ENCODE measurements at places on chromosomes 5 and 9.

- DNase-seq: no peak
Measured at GRCh38 chr5:169183576-169183975, 117.4 kb downstream of the SLIT3 start.

GRCh38 chr9:131815970-131816873, 76.3 kb upstream of the RAPGEF1 start:
- no peak for DNase-seq

GRCh38 chr9:98067184-98067583, 10.7 kb downstream of the NANS start:
- DNase-seq: no peak

- no peak for DNase-seq
Measured at GRCh38 chr5:82259172-82259800, 18.9 kb downstream of the RPS23 start.

DNA sequence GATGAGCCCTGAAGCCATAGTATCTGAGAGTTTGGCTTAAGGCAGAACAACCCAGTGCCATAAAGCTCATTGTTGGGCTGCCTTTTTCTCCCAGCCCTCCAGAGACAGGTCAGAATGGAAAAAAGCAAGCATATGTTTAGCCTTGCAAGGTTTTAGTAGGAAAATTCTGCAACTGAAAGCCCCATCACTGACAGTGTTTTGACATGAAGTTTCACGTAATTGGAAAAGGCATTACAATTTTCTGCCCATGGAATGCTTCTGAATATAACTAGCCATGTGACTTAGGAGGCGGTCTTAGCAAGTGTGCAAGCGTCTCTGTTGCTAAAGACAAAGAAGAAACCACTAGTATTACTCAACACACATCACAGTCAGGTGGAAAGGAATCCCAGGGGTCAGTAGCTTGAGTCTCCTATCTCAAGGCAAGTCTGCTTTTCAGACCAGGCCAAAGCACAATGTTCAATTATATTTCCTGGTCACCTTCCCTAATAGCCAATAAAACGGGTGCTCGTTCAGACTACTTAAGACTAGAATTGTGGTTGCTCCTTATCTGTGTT, 117.6 kb downstream of the CARTPT start:
- DNase-seq: no peak

DNA sequence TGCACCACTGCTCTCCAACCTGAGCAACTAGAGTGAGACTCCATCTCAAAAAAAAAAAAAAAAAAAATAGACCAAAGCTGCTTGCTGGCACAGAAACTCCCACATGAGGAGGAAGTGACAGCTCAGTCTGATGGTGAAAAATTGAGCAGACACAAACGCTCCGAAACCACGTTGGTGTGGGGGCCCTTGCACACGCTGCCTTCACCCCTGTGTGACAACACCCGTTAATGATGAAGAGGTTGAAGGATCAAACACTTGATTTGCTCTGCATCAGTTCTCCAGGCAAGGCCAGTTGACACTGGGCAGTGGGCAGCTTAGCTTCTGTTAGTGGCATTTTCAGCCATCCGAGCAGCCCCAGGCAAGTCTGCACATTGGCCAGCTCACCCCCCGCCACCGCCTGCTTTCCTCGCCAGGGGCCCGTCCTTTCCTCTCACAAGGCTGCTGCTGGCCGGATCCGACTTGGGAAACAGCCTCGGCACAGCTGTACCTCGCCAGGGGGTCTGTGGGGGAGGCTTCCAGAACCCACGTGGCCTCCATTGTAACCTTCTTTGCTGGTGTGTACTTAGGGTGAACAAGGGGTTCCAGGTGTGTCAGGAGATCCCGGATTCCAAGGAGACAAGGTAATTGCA, 79.8 kb downstream of the COL27A1 start:
- no peak for DNase-seq

DNA sequence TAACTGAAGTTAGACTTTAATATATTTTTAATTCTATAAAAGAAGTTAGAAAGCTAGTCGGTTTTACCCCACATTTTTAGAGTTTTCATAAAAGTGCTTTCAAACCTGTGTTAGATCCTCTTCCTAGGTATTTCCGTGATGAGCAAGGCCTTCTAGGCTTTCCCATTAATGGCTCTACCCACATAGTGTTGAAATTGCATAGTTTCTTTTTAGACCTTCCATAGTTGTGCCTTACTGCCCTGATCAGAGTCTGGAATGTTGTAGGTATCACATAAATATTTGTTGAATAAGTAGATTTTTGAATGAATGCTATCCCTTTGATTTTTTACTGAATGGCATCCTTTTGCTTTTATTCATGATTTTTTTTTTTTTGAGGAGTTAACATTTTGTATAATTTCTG, 45.3 kb upstream of the GPR21 start:
- no peak for DNase-seq

GRCh38 chr5:96146675-96147074, 185.0 kb upstream of the ELL2 start:
- DNase-seq: peak; percentile 9

- DNase-seq: no peak
Measured at GRCh38 chr9:3337515-3338225, 188.1 kb downstream of the RFX3 start.

DNA sequence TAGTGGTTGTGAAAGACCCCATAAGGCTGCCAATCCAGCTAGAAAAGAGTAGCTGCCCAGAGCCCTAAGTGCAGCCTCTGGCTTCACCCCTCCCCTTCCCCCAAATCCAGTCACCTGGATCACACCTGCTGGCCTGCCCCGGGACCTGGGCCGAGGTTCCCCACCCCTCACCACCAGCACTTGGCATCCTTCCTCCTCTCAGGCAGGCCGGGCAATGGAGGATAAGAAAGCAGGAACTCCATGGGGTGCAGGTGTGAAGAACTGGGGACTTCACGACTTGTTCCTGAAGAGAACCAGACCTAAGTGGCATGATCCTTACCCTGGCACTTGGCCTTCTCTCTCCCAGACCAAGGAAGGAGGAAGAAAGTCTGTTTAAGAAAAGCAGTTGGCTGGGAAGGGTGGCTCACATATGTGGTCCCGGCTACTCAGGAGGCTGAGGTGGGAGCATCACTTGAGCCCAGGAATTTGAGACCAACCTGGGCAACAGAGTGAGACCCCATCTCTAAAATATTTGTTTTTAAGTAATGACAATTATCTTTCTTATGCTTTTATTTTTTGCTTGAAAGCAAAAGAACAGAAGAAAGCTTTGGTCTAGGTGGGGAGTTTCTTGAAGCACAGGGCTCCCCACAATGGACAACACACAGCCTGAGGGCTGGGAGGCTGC, 131.1 kb downstream of the PAX5 start:
- DNase-seq: no peak

GRCh38 chr5:101370181-101370580, 467.1 kb upstream of the ST8SIA4 start:
- DNase-seq: no peak

- no peak for DNase-seq
Measured at GRCh38 chr5:140631831-140632365, 1.1 kb downstream of the CD14 start.

DNA sequence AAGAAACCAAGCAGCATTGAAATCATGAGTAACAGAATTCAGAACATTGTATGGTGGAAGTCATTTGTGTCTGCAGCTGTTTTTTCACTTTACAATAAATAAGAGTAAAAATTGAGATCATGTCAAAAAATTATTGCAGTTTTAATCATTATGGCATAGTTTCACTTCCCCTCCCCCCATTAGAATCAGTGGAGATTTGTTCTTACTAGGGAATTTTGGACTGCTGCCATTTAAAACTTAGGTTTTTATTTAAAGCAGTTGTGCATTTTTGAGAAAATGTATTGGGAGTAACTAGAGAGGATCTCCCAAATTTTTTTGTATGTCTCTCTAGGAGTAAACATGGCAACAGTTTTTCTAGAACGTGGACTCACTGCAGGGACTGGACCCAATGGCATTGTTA, 20.4 kb downstream of the GTF3C4 start:
- no peak for DNase-seq

DNA sequence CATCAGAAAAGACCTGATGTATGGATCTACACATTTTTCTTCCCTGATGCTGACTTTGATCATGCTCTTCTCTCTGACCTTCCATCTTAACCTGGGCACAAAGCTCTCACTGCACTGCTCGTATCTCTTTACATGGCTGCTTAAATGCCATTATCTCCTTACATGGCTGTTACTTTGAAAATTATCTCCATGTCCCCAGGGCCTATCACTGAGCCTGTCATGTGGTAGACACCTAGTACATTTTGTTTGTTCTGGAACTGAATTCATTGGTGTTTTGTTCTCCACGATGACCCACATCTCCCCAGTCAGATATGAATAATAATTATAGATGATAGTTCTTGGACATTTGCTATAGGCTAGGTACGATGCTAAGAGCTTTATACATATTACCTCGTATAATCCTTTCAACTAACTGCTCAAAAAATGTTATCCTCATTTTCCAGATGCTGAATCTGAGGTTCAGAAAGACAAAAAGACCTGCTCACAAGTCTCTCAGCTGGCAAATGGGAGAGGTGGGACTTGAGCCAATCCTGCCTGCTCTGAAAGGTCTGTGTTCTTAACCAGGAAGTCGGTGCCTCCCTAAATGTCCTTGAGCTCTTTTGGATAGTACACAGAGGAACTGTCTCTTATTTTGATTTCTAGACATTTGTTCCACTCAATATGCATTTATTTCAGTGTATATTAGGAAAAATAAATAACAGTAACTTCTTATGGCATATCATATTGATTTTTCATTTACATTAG, 9.8 kb upstream of the CPEB4 start:
- no peak for DNase-seq

- no peak for DNase-seq
Measured at GRCh38 chr5:36965179-36965578, 88.6 kb downstream of the NIPBL start.

- DNase-seq: no peak
Measured at GRCh38 chr5:163005949-163006348, 431.4 kb upstream of the CCNG1 start.

DNA sequence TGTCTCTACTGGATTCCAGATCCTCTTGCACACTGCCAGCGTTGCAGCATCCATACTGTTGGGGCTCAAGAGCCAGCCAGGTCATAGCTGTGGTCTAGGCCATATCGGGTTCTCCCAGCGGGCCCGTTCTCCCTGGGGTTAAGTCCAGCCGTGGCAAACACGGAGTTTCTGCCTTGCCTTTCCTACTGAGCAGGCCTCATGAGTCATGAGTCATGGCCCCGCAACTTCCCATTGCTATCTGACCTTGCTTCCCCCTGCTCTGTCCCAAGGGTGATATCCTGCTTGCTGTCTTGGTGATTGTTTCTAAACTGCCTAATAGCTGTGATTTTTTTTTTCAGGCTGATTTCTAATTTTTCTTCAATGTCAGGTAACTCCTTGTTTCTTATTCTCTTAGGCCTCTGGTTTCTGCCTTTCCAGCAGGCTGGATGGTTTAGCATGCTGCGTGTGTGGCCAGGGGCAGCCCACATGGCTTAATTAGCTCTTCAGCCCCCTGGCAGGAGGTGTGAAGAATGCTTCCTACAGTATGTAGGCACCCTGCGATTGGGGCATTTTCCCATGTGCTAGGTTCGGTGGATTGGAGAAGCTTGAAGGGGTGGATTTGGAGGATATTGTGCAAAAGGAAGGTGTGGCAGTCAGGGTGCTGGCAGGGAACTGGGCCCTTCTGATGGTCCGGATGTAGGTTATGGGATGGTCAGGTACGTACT, 18.7 kb downstream of the DAPK1 start:
- DNase-seq: no peak

DNA sequence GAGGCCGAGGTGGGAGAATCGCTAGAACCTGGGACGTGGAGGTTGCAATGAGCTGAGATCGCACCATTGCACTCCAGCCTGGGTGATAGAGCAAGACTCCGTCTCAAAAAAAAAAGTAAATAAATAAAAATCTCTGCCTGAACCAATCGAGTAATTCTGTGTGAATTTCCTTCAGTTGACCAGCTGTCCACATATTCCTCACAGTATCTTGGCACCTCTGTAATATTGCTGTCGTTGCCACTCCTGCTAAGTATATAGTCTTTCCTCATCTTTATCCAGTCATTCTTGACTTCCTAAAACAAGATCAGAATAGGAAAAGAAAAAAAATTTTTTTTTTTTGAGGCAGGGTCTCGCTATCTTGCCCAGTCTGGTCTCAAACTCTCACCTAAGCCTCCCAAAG, 29.9 kb downstream of the KDM3B start:
- no peak for DNase-seq

DNA sequence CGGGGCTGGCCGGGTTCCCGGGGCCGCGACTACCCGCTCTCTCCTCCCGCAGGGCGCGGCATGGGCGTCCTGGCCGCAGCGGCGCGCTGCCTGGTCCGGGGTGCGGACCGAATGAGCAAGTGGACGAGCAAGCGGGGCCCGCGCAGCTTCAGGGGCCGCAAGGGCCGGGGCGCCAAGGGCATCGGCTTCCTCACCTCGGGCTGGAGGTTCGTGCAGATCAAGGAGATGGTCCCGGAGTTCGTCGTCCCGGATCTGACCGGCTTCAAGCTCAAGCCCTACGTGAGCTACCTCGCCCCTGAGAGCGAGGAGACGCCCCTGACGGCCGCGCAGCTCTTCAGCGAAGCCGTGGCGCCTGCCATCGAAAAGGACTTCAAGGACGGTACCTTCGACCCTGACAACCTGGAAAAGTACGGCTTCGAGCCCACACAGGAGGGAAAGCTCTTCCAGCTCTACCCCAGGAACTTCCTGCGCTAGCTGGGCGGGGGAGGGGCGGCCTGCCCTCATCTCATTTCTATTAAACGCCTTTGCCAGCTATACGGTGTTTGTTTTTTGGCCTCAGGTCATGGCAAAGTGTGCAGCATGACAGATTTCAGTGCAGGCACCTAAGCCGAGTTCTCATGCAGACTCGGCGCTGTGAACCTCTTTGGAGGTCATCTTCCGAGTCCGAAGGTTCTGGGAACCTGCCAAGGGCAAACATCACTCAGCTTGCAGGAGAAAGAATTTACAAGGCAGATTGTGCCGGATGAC, 516 bp downstream of the MRPL41 start:
- DNase-seq: peak; percentile 18

- DNase-seq: no peak
Measured at GRCh38 chr5:93221-93980, 1.4 kb downstream of the PLEKHG4B start.

- DNase-seq: no peak
Measured at GRCh38 chr9:96874947-96875460, 20.7 kb upstream of the ZNF782 start.

- DNase-seq: no peak
Measured at GRCh38 chr5:97118261-97119006, 24.0 kb downstream of the LIX1 start.

Data from GM18507 (cell line).